Forelimb muscle (tissue), 1 donor: ENCODE measurements at places on chromosomes 2 and 18.

DNA sequence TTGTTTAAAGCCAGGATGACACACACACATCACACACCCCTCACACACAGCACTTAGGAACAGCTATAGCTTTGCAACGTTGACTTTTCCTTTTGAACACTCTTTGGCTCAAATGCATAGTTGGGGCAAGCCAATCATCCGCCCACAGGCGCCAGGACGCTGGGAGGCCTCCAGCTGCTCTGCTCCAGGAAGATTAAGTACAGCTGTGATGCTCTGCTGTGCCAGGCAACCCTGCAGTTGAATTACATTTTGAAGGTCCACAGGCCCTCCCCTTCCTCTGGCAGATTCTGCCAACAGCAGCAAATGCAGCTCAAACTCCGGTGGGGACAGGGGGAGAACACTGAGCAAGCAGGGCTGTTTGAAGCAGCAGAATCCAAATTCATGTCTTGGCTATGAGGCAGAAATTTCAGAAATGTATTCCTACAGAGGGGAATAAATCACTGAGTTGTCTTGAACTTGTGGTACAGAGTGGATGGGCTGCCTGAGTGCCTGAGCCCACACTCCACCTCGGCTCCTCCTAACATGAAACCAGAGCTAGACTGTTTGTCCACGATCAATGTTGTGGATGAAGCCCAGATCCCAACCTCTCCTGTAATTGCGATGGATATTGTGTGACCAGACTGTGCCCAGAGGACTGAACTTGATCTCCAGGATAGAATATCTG lies 86.5 kb upstream of the PPP1CB start:
- DNase-seq = peak; percentile 56

DNA sequence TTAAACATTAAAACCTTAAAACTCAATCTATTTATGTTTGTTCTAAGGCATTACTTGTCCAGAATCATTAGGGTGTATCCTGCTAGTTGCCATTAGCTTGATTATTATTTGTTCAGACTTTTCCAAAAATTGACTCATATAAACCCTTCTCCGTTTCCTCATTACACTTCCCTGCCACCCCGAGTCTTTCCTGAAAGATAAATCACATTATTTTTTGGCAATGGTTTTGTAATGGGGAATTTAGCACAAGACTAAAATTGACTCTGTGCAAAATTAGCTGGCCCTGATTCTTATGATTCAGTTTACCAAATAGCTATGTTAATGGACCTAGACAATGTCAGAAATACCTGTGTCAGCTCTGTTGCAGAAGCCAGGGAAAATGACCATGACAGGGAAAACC lies 112.2 kb upstream of the NT5C1B start:
- no peak for DNase-seq

DNA sequence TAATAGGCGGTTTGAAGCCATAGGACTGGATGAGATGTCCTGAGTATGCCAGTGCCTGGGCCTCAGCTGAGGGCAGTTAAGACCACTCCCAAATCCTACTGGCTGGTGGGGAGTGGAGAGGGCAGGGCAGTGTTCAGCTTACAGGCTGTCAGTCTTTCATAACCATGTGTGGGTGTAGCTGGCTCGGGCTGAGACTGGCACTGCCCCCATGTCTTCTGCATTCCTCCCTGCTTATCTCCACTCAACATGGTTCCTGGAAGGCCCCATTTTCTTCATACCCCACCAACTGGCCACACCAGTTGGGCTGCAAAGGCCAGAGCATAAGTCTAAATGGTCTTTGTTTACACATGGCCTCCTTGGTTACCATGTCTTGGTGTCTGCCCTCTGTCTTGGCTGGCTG lies 17.2 kb upstream of the IL37 start:
- no peak for DNase-seq

DNA sequence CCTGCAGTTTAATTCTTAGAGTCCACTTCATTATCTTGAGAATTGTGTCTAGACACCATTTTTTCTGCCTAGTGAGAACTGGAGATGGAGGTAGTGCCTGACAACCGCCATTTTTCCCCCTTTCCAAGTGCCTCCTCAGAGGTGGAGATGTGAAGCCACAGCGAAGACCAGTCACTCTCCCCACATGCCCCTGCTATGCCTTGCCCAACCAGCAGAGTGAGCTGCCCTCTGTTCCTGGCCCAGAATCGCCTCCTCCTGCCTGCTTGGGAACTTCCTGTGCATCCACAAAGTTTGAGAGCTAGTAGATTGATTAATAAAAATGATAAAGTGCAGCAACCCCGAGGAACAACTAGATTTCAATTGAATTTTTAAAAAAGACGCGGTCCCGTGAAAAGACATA lies 123.3 kb downstream of the CLIP4 start:
- DNase-seq = no peak

DNA sequence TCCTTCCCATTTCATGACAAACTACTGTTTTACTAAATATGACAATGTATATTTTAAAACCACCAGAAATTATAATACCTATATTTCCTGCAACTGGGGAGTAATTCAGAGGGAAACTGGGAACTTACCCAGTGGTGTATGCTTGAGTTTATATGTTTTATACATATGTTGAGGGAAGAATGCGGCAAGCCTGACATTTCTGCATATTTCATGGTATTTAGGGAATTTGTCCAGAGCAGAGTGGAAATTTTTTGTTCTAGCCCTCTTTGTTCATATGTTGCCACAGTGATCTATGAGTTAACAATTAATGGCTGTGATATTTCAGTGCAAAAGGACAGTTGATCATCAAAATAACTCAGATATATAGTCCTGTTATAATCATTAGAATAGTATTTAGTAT lies 230.8 kb upstream of the VWC2L start:
- no peak for DNase-seq

- DNase-seq = no peak
These were observed 144.5 kb downstream of the BCL11A start for GRCh38 chr2:60408811-60409530.

DNA sequence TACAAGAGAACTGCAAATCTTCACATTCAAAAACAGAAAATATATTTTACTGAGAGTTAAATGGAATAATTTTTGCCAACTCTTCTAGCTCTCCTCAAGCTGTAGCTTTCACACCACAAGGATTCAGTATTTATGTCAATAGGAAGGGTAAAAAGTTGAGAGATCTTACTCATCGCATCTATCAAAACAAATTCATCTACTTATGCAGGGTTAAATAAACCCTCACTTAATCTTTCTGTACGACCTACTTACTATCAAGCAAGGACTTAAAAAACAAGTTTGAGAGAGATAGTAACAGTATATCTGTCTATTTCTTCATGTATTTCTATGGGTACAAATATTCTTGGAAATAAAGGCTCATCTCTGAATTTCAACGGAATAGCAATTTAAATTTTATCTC lies 35.5 kb downstream of the SIGLEC15 start:
- DNase-seq = no peak

- no peak for DNase-seq
These were observed 181.9 kb upstream of the CDH7 start for GRCh38 chr18:65568866-65569265.

GRCh38 chr2:69296421-69296820 lies 90.6 kb downstream of the GFPT1 start:
- no peak for DNase-seq

DNA sequence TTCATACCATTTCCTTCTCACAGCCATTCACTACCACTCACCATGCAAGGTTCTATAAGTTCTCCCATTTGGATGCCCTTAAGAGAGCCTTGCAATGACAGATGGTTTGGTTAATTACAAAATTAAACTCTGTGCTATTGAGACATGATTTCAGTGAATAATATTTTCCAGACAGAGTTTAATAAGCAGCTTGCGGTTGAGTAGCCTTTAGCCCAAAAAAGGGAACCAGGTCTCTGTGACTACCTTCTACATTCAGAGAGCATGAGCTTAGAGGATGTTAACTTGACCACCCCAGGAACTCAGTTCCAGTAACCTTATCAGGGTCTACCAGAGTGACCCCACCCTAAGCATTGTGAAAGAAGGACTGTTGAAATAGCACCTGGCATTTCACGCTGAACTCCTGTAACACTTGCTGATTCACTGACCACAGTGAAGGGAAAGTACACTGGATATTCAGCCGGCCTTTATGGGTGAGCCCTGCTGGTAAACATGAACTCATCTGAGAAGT lies 1173.1 kb upstream of the ZEB2 start:
- no peak for DNase-seq

- no peak for DNase-seq
These were observed 110.2 kb downstream of the BARD1 start for GRCh38 chr2:214699236-214699635.

GRCh38 chr2:206218796-206219499 lies 55.5 kb upstream of the ZDBF2 start:
- DNase-seq = no peak

DNA sequence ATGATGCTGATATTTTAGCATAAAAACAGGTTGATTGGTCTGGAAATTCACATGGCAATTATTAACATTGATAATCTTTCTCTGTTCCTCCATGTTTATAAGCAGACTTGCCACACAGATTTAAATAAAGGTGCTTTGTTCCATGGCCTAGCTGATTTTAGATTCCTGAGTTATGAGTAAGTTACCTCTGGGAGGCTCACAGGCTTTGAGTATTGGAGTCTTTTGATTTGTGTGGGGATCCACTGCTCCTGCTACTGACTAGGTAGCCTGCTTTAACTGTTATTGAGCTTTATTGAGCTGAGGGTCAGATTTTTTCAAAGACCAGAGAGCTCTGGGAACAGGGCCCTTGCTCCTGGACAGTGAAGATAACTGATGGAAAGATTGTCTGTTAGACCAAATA lies 166.1 kb downstream of the ANKRD30B start:
- DNase-seq = no peak

- no peak for DNase-seq
These were observed 10.2 kb upstream of the GTF2A1L start for GRCh38 chr2:48607307-48608014.

- DNase-seq = no peak
These were observed 12.9 kb upstream of the RPL37A start for GRCh38 chr2:216485745-216486144.

DNA sequence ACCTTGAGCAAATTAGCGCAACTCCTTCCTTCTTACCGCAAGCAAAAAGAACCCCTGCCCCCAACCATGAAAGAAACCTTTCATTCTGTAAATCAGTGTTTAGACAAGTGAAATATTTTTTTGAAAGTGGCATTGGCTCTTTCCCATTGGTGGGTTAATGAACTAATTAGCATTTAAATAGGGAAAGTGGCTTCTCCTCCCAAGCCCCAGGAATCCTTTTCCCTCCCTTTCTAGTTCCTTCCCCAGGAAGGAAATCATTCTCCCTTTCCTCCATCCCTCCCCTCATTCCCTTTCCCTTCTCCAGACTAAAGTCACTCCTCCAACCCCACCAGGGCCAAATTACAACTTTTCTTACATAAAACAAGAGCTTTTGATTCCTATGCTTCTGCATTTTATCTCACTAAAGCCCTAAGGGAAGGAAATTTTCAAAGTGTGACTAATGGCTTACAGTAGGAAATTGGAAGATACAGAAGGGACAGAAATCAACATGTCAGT lies 22.9 kb upstream of the TYMS start:
- no peak for DNase-seq

DNA sequence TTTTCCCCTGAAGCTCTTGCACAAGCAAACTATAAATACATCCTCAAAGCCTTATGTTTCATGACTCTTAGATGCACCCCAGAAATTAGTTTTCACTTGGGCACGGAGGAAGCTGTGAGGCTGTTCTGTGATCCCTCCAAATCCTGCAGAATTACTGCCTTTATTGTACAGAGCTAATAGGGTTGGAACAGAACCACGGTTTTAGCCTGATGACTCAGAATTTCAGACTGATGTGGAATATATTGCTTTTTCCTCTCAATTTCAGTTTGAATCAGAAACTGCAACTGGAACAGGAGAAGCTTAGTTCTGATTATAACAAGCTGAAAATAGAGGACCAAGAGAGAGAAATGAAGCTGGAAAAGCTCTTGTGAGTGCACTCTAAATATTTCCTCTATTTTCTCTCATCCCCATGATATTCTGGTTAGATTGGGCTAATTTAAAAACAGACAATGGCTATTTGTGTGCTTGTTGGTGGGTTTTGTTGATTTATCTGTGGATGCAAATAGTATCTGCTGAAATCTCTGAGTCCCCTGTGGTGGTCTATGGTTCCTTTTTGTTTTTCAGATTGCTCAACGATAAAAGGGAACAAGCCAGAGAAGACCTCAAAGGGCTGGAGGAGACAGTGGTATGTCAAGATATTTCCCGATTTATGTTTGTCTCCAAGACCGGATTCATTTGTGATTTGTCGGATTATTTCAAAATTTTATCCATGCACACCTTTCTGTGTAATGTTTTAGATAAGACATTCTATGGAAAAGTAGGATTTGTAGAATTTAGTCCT lies 38.2 kb upstream of the LYPD6B start:
- no peak for DNase-seq

GRCh38 chr18:39039813-39040212 lies 1474.2 kb upstream of the CELF4 start:
- no peak for DNase-seq

DNA sequence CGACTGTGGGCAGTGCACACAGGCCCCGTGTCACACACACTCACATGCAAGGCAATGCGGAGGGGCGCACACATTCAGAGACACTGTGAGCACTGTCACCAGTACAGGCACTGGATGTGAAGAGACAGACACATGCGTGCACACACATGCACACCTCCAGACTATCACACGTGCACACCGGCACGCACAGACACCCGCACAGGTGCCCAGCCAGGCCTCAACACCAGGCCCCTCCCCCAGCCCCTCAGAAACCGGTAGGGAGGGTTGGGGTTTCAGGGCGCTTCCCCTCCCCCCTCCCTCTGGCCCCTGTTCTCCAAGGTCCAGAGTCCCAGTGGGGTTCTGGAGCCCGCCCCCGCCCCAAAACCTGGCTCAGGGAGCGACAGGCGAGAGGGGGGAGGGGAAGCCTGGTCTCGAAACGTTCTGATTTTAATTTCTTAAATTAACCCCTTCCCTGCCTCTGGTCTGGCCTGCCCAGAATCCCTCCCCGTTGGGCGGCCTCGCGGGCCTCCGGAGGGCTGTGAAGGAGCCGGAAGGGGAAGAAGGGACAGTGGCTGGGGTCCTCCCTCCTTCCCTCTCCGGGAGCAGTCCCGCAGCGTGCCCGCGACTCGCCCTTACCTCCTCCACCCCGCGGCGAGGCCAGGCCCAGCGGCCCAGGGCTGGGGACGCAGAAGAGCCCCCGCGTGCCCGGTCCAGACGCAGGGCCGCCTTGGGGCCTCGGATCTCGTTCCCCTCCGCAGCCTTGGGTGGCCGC lies 558 bp downstream of the FBXO41 start:
- no peak for DNase-seq

GRCh38 chr2:75540994-75541393 lies 19.7 kb downstream of the EVA1A start:
- no peak for DNase-seq

GRCh38 chr18:41875094-41875780 lies 79.8 kb upstream of the PIK3C3 start:
- no peak for DNase-seq

DNA sequence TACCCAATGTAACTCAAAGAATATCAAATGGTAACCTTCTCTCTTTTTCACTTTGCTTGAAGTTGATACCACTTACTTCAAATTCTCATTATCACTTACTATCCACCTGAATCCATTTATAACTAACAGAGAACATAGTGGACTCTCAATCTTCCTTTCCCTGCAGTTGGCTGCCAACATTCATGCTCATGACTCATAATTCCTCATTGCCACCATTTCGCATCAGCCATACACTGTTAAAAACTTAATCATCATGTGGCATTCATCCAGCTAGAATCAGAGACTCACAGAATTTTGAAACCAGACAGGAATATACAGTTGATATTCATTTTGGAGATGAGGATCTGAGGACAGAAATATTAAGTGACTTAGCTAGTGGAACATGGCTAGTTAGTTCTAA lies 56.8 kb downstream of the SLC4A10 start:
- no peak for DNase-seq
